Muscle of leg (tissue), 16 donors: ENCODE measurements at places on chromosomes 2 and 18. TPM values are rescaled to one million over a fixed set of nuclear protein-coding genes. Genes with fewer than 3 reads are reported as not detected.

DNA sequence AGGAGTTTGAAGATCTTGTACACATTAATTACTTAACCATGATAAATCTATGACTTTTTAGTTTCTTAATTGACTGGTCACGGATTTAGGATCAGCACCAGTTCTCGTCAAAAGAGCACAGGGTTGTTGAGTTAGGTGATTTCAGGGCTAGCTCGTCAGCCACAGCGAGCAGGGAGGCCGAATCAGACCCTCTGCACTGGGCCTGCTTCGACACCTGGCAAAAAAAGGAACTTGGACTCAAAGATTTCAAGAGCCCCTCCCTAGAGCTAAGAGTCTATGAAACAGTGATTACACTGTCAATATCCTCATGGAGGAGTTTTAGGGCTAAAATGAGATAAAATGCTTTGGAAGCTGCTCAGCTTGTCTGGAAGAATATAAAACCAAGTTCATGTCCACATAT, 4.6 kb upstream of the SERTAD2 start:
- no peaks in the 10 kb centered on the region for H3K36me3 ChIP-seq
- H3K27ac ChIP-seq: no peak overlapping the region
- peaks cover 5% of the 10 kb centered on the region for H3K4me1 ChIP-seq
- no peak for DNase-seq
- no peaks in the 10 kb centered on the region for H3K27me3 ChIP-seq
- no peak overlapping the region for H3K4me3 ChIP-seq

GRCh38 chr2:25229279-25230197, 61.2 kb upstream of the POMC start:
- H3K4me1 ChIP-seq: peaks cover 33% of the 10 kb centered on the region
- peak; percentile 79 for DNase-seq
- no peaks in the 10 kb centered on the region for H3K27me3 ChIP-seq
- peak overlapping the region; percentile 86 for H3K27ac ChIP-seq
- H3K36me3 ChIP-seq: peaks cover 34% of the 10 kb centered on the region

The TUBA4A gene
- 135 TPM for polyA plus RNA-seq

DNA sequence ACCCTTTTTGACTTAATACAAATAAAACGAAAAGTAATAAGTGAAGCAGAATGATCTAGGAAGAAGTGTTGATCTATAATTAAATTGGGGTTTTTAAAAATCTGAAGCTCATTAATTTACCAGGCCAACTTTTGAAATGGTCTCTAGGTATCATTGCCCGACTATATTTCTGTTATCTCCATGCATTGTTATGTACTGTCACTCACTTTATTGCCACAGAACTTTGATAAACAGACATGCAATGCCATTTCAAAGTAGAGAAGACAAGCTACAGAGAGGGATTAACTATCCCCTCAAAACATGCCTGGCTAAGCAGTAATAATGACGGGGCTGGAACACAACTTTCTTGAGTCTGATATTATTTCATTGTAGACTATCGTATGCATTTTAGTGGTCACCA, 147.6 kb upstream of the ITGA4 start:
- H3K27ac ChIP-seq: no peak overlapping the region
- no peak for DNase-seq
- H3K27me3 ChIP-seq: no peaks in the 10 kb centered on the region
- H3K36me3 ChIP-seq: no peaks in the 10 kb centered on the region
- no peaks in the 10 kb centered on the region for H3K4me1 ChIP-seq

GRCh38 chr2:240946046-240946445, 39.9 kb downstream of the CROCC2 start:
- DNase-seq: no peak
- H3K27me3 ChIP-seq: no peaks in the 10 kb centered on the region
- no peak overlapping the region for H3K4me3 ChIP-seq
- H3K4me1 ChIP-seq: peaks cover 16% of the 10 kb centered on the region

- no peak overlapping the region for H3K27ac ChIP-seq
- peaks cover 3% of the 10 kb centered on the region for H3K27me3 ChIP-seq
- no peak overlapping the region for H3K4me3 ChIP-seq
- H3K4me1 ChIP-seq: peaks cover 4% of the 10 kb centered on the region
Measured at GRCh38 chr2:173760553-173760952, 204.6 kb downstream of the SP3 start.

DNA sequence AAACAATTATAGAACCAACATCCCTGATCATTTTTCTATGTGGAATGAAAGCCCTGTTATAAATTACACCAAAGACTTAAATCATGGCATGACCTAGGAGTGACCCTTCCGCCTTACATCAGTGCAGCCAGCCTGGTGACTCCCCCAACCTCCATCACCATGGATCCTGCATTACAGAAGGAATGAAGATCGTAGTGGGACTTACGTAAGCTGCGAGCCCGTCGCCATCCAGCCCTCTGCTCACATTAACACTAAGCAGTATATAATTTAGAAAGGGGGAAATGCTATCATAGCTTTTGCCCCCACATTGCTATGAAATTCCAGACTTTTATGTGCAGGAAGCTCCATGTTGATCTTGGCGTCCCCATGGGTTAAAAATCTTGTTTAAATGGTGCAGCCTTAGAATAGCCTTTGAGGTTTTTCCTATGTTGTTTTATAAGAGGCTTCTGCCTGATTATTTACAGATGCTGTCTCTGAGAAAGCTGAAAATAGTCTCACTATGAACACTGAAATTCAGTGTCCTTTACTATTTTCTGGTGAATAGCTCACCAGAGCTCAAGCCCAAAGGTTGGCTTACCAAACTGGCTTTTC, 76.3 kb downstream of the COLEC12 start:
- peak overlapping the region; percentile 84 for H3K27ac ChIP-seq
- H3K4me3 ChIP-seq: no peak overlapping the region
- H3K27me3 ChIP-seq: no peaks in the 10 kb centered on the region

DNA sequence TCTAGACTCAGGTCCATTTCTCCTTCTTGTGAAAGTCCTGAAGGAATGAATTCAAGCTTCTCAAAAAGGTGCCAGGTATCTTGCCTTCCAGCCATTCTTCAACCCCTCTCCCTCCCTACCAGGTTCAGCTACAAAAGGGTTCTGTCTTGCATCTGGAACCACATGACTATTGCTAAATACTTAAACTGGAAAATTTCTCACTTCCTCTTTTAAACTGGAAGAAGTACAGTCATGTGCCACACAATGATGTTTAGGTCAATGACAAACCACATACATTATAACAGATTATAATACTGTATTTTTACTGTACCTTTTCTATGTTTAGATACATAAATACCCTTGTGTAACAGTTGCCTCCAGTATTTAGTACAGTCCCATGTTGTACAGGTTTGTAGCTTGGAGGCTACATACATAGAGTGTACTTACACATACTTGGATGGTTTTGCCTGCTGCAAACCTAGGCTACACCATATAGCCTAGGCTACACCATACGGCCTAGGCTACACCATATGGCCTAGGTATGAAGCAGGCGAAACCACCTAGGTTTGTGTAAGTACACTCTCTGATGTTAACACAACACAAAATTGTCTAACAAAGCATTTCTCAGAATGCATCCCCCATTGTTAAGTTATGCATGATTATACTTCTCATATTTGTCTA, 142.0 kb upstream of the DNMT3A start:
- DNase-seq: peak; percentile 66
- H3K36me3 ChIP-seq: no peaks in the 10 kb centered on the region
- H3K27me3 ChIP-seq: no peaks in the 10 kb centered on the region
- no peaks in the 10 kb centered on the region for H3K4me1 ChIP-seq
- no peak overlapping the region for H3K4me3 ChIP-seq

GRCh38 chr2:189393440-189394111, 47.7 kb upstream of the WDR75 start:
- no peaks in the 10 kb centered on the region for H3K4me1 ChIP-seq
- H3K27ac ChIP-seq: peak overlapping the region; percentile 39
- DNase-seq: peak; percentile 92
- no peak overlapping the region for H3K4me3 ChIP-seq

GRCh38 chr2:66433945-66434678, 813 bp upstream of the MEIS1 start:
- H3K27ac ChIP-seq: peak overlapping the region; percentile 91
- H3K27me3 ChIP-seq: peaks cover 43% of the 10 kb centered on the region
- no peaks in the 10 kb centered on the region for H3K36me3 ChIP-seq
- DNase-seq: peak; percentile 88
- H3K4me1 ChIP-seq: peaks cover 3% of the 10 kb centered on the region
- H3K4me3 ChIP-seq: peak overlapping the region; percentile 81

GRCh38 chr18:57428221-57429150, 6.7 kb upstream of the ONECUT2 start:
- no peak for DNase-seq
- no peak overlapping the region for H3K4me3 ChIP-seq
- peaks cover 11% of the 10 kb centered on the region for H3K4me1 ChIP-seq
- no peak overlapping the region for H3K27ac ChIP-seq

DNA sequence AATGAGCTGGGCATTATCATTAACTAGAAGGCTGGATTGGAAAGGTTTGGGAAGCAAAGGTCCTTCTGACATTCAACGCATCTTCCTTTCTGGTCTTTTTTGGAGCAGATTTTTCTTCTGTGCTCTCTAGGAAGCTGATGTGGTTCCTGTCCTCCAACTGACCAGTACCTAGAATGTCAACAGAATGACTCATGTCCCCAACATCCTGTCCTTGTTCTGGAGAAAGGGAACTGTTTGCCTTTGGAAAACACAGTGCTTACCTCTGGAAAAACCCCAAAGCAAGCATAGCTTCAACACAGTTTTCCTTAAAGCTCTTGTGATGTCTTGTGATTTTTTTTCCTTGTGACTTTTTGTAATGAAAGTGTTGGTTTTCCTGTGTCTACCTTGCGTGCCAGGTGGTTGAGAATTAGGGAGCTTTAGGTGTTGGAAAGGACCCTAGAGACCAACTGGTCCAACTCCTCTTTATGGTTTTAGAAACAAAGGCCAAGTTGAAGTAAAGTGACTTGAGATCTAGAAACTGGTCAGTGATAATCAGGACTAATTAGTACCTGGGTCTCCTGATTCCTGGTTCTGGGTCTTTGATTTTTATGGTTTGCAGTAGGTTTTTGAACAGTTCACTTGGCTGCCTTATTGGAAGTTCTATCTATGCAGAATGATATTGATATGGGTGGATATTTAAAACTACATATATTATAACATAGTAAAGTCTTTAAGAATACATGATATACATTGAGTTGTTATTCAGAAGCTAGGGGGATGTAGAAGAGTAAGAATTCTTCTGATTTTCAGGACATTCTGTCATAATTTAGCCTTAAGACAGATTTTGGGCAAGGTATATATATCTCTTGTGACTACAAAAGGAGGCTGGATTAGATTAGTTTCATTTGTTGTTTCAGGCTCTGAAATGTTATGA, 70.5 kb downstream of the FMNL2 start:
- no peaks in the 10 kb centered on the region for H3K27me3 ChIP-seq
- H3K4me1 ChIP-seq: peaks cover 4% of the 10 kb centered on the region
- no peak overlapping the region for H3K4me3 ChIP-seq
- H3K36me3 ChIP-seq: no peaks in the 10 kb centered on the region
- DNase-seq: no peak

The CGREF1 gene
- polyA plus RNA-seq: 6.2 TPM
